Stimulated activated CD4-positive, alpha-beta T cell treated with anti-CD3 and anti-CD28 coated beads, Interleukin-15, amount 100 ng/mL, for 48 hours (primary cell): ENCODE measurements at places on chromosomes 2 and 18.

- DNase-seq = no peak
These were observed 8.5 kb downstream of the FAM117B start for GRCh38 chr2:202643012-202643858.

GRCh38 chr2:85221067-85221691 lies 88.0 kb downstream of the TCF7L1 start:
- DNase-seq = no peak

GRCh38 chr2:50727636-50728339 lies 304.1 kb downstream of the NRXN1 start:
- DNase-seq = no peak

DNA sequence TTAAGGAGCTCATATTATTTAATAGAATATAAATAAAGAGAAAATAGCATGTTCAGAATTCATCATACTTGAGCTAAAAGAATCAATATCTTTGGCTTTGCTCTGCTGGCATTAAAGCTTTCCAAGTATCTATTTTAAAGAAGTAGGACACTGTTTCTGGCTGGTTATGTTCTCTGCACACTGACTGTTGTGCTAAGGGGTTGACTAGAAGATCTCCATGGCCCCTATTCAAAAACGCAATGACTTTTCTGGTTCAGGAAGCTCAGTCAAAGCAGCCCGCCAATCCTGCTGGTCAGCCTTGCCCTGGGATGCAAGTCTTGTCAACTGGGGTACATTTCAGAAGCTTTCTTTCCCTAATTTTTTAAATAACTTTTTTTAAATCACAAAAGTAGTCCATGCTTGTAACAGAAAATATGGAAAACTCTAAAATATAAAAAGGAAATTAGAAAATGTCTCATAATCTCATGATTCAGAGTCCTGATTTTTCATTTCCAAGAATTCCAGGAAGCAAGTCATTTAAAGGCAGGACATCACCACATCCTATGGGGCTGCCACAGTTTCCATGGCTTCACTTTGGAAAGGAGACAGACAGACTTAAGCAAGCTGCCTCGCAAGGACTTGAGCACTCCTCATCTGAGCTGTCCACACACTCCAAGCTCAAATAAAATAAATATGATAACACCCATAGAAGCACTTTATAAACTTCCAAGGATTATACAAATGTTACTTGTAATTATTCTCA lies 195.1 kb downstream of the TXNL1 start:
- DNase-seq = no peak

DNA sequence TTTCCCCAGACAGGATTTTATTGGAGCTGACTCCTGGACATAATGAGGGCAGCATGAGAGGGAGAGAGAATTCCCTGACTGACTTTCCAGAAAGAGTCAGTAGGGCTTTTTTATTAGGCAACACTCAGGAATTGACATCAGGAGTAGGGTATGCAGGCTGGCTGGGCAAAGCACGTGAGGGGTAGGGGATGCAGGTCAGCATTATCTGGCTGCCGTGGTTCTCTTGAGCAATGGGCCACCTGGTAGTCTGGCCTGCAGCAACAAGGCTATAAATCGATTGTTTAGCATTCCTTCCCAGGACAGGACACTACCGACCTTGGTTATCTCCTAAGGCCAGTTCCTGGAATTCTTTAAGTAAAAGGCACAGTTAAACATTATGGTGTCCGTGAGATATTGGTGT lies 160.8 kb upstream of the AGAP1 start:
- no peak for DNase-seq

DNA sequence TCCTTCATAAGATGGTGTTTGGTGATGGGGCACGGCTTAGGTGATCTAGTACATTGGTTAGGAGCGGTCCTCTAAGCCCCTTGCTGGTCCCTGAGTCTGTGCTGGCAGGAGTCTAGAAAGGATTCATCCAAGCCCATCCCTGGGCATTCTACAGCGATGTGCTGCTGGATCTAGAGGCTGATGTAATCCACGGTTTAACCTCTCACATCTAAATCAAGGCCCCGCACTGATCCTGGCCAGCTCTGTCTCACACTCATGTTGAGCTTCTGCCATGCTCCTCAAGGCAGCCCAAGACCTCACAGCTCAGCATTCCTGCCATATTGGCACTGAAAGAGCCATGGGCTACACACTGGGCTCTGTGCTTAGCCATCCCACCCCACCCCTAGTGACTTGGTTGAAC lies 664.8 kb downstream of the STK39 start:
- no peak for DNase-seq

DNA sequence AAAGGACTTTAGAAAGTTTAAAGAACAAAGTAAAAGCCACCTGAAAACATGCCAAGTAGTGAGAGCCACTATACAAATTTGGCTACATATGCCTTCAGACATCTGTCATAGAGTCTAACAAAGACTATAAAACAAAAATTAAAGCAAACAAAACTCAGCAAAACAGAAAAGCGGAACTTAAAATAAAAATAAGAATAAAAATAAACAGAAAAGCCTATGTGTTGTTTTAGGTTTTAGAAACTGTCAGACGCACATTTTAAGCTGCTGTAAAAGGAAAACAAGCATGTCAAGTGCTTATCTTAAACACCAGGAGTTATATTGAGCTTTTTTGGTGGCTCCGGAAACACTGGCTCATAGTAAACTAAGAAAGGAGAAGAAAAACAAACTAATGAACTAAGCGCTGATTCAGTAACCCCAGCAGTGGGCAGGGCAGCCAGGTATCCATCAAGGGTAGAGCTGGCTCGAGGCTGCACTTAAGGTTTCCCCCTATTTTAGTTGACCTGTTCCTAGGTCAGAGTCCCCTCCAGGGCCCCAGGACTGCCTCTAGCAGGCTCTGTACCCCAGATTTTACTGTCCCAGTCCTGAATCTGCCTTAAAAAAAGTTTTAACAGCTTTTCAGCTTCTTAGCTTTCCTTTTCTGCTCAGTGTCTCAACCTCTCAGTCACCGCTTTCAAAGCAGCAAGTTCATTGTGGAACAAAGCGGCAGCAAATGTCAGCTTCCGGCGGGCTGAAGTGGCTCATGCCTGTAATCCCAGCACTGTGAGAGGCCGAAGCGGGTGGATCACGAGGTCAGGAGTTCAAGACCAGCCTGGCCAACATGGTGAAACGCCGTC lies 15.4 kb upstream of the RMC1 start:
- peak; percentile 33 for DNase-seq

DNA sequence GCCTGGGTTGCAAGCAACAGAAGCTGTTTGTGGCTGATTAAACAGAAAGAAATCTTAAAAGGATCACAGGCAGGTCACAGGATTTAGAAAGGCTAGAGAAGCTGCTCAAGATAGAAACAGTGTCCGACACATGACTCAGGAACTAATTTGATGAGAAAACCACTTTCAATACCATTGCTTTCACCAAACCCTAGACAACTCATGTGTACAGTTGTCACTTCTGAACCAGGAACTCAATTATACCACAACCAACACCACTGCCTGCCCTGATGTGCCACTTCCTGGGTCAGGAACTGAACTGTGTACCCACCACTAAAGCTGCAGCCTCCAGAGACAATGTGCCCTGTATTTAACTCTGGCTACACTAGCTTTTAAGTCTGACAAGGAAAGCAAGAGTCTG lies 56.0 kb downstream of the TMEM247 start:
- no peak for DNase-seq

GRCh38 chr2:138708682-138709241 lies 71.4 kb downstream of the NXPH2 start:
- no peak for DNase-seq

GRCh38 chr2:101613056-101613704 lies 84.3 kb upstream of the MAP4K4 start:
- no peak for DNase-seq

DNA sequence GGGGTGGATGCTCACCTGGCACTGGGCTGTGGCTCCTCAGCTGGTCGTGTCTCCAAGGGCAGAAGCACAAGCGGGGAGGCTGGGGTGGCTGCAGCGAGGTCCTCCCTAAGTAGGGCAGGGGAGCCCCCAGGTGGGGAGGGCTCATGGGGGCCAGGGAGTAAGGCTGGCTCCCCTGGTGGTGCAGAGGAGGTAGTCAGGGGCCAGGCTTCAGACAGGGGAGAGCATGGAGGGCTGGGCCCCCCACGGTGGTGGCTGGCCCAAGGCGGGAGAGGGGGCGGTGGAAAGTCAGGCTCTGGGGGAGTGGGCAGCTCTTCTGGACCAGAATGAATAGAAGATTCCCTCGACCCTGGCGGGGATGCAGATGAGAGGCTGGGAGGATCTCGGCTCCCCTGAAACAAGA lies 8.1 kb upstream of the SFXN5 start:
- no peak for DNase-seq

DNA sequence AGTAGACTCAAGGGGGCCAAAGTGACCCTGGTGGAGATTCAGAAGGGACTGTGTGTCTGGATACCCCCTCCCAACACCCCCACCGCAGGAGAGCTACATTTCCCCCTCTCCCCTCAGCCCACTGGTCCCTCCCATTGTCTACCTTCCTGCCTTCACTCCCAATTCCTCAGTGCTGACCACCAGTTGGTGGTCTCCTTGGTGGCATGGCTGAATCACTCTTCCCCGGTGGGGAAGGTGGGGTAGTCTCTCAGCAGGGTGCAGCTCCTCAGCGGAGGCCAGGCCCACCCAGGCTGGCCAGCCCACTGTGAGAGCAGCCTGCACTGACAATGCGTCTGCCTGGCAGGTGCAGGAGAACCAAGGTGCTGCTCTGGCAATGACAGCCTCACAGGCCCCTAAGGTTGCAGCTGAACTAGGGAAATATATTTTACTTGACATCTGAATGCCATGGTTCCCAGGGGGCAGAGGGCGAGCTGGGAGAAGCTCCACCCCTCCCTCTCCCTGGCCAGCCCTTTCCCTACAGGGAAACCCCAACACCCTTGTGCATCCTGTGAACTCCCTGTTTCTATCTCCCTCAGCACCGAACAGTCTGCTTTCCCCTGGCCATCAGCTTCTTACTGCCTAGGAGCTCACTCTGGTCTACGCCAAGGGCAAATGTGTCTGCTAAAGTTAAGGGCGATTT lies 62.6 kb upstream of the PAX8 start:
- no peak for DNase-seq

GRCh38 chr2:188678882-188679281 lies 295.3 kb upstream of the COL3A1 start:
- DNase-seq = no peak

DNA sequence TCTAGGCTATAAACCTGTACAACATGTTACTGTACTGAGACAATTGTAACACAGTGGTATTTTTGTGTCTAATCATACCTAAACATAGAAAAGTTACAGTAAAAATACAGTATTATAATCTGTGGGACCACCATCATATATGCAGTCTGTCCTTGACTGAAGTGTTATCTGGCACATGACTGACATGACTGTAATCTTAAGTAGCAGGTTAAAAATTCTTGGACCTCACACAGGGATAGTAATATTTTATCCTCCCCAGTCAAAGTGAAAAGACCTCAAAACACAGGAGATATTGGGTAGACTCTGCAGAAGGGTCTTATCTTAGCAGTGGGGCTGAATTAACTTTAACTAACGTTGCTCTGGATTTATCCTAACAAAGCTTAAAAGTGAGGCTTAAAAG lies 4.9 kb upstream of the SCN9A start:
- no peak for DNase-seq
